ENCODE measurements at places on chromosomes 7 and 10.

DNA sequence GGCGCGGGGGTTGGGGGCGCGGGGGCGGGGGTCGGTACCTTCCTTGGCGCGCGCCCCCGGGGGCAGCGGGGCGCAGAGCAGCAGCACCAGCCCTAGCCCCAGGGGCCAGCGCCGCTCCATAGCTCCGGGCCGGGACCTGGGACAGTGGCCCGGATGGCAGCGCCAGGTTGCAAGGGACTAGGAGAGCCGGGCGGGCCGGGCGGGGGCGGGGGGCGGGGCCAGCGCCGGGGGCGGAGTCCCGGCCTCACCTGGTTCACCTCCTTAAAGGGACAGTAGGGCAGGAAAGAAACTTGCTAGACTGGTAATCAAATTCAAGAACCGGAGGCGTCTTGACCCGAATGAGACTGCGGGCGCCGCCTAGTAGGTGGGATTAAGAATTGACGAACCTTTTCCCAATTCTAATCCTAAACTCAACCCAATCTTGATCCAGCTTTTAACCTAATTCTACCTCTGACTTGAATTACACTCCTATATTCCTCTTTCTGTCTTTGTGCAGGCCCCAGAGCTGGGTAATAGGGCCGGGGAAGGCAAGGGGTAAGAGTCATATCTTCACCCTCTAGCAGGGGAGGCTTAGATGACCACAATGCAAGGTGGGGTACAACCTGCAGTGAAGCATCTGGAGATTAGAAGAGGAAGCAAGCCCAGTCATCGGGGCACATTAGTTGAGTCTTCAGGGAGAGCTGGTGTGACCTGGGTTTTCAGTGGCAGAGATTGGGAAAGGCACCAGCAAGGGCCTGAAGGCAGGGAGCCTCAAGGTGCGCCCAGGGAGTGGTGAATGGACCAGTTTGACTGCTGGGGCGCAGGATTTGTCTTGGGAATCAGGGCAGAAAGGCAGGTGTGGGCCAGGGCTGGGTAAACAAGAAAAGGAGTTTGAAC, at the start of gene EPHA1:
Gene EPHA1 (minus strand): TSS at position 171 of the 876 bp plus-strand sequence. CDS start 51 bp downstream, at position 120.
- DNase-seq: peak; percentile 62

GRCh38 chr7:80481196-80481884, 30.5 kb downstream of the GNAT3 start:
- DNase-seq: no peak

- DNase-seq: no peak
Measured at GRCh38 chr7:43868181-43868580, 1.1 kb downstream of the MRPS24 start.

DNA sequence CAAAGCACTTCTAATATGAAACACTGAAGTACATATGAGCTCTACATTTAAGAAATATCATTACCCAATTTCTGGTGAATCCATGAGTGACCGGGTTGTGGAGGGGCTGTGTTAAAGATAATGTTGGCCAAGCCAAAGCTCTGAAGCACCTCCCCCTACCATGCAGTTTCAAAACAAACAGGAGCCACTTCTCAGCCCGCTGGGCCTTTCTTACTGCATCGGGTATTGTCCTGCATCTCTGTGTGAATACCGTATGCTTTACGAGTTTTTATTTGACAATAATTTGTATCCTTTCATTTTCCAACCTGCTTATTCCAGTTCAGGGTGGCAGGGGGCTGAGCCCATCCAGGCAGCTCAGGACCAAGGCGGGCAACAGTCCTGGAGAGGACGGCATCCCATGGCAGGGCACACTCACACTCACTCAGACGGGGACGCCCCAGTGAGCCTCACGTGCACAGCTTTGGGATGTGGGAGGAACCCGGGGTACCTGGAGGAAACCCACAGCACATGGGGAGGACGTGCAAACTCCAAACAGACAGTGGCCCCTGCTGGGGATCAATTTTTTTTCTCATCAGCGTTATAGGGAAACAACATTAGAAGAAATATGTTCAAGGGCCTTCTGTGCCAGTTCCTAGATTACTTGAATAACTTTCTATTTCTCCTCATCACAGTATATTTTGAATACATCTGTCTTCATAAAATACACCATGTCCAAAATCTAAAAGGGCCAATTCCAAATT, 1.9 kb downstream of the RNF32 start:
- no peak for DNase-seq

DNA sequence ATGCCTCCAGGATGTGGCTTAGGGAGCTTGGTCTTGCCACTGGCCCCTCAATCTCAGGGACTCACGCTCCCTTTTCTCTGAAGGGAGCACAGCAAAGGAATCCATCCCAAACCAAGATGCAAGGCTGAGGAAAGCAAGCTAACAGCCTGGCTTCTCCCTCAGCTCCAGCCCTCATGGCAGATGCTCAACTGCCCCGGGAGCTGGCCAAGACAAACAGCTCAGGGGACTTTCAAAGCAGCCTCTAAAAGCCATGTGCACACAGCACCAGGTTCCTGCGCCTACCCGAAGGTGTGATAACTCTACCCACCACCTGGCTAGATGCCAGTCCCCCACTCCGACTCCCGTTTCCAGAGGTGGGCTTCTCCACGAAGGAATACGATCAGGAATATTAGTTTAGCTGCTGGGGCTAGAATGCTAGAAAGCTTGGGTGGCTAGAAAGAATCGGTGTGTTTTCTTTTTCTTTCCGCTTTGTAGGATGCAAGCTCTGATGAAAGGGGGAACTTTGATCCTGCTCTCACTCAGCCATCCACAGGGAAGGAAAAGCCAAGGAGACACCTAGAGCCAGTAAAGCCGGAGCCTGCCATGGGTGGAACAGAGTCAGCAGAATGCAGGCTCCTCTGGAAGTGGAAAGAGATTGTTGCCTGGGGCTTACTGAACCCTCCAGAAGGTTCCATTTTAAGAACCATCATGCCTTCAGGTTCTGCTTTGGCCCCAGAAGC, 89.0 kb upstream of the FGFR2 start:
- DNase-seq: no peak

DNA sequence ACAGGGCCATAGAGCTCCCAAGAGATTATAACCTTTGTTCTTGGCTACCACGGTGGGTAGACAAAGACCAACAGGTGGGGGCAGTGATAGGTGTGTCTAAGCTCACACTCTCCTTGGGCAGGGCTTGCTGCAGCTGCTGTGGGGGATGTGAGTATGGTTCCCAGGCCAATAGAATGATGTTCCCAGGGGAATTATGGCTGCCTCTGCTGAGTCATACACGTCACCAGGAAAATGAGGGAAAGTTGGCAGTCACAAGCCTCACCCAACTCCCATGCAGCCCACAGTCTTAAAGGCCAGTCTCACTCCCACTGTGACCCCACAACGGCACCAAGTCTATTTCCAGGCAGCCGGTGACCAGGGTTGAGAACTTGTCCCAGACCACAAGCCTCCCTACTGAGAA, 453.4 kb upstream of the PODXL start:
- no peak for DNase-seq

DNA sequence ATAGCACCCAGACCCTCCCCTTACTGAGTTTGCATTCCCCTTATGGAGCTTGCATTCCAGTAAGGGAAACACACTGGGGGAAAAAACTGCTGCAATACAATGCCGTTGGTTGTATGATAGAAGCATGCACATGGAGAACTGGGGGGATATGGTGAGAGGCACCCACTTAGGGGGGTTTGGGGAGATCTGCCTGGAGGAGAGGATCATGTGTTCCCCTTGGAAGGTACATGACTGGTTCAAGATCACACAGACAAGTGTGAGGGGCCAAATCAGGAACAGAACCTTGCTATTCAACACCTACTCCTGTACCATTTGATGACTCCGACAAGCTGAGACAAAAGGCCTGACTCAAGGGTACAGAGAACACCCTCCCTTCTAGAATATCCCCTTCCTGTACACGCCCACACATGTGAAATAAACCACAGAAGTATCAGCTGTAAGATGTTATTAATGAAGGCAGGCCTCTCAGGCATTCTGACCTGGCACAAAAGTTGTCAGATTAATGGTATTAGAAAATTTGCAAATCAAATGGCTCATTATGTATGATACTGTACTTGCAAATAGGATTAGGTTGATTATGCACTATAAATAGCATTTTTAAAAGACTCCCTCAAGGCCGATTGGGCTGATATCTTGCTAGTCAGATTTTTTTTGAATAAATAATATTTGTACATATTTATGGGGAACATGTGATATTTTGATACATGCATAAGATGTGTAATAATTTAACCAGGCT, 122.2 kb downstream of the NPY start:
- DNase-seq: no peak

- DNase-seq: no peak
Measured at GRCh38 chr10:36556468-36556867, 568.9 kb upstream of the ANKRD30A start.

GRCh38 chr10:113431398-113432160, 121.3 kb upstream of the HABP2 start:
- DNase-seq: no peak

DNA sequence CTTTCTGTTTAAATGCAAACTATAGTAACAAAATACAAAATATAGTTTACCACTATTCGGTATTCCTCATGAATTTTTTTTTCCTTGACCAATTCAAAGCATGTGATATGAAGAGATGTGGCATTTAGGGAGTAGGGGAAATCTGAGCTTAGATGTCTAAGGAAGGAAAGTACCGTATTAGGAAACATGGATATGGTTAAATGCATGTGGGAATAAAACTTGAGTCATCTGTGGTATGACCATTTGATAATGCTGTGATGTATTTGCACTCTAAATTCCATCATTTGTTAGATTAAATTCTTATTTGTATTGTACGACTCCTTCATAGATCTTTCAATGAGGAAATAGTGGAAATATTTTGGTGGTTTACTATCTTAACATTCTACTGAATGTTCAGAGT, 19.7 kb downstream of the AHR start:
- no peak for DNase-seq

DNA sequence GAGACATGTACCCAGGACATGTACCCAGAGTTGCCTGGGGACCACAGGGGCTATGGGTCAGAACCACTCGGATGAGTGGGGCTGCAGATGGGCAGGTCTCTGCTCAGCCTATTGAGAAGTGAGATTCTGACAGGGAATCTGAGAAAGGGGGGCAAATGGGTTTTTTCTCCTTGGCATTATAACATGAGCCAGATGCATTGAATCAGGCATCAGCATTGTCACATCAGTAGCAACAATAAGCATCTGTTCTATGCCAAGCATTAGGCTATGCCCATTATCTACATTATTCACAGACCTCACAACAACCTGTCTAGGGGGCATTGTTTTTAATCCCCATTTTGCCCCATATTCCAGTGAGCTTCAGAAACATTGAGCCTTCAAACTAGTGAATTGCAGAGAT, 108.2 kb downstream of the PLCE1 start:
- DNase-seq: no peak

DNA sequence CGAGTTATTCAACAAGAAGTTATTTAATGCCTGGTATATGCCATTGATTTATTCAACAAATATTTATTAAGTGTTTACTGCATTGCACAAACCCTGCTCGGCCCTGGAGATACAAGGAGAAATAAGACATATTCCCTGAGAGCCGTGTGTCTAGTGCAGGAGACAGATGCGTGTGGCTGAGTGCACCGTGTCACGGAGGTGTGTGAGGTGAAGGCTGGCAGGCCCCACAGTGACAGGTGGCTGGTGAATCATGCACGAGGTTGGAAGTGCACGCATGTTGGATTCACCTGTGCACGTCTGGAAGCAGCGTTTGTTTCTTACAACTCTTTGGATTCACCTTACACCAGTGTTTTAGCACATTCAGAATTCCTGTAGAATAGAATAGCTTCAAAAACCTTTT, 136.6 kb upstream of the SHH start:
- no peak for DNase-seq

GRCh38 chr10:182441-183201, 47.4 kb downstream of the ZMYND11 start:
- no peak for DNase-seq

- no peak for DNase-seq
Measured at GRCh38 chr10:2943932-2944614, 123.3 kb upstream of the PFKP start.

DNA sequence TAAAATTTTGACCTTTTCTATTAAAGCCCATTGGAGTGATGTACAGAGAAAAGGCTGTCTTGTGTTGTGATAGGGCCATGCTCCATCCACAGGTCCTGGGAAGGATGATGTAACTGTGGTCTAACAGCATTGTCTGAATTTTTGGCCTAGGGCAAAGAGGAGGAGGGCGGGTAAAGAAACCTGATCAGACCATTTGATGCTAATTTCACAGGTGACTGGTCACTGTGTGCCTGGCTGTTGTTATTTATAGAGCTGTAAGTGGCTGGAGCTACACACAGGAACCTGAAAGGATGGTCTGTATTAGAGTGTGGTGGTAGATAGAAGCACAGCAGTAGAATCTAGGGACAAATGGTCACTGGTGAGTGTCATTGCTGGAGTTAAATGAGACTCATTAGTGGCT, 182.1 kb downstream of the AUTS2 start:
- DNase-seq: no peak

DNA sequence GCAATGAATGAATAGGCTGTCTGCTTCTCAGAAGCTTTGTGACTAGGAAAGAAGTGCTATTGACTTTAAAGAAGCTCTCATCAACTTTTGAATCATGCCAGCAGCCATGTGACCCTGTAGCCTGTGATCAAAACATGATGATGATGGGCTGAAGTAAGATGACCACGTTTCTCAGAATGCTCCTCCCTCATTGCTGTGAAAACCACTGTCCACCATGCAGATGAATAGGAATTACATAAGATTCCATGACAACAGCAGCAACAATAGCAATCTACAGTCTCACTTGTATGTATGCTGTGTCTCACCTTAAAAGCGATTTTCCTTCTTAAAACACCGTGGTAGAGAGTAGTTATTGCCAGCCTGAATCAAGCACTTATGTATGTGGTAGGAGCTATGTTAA, 228.4 kb downstream of the TRIL start:
- DNase-seq: no peak

- no peak for DNase-seq
Measured at GRCh38 chr10:6386346-6386745, 183.6 kb downstream of the PFKFB3 start.

GRCh38 chr10:44466236-44466635, 81.3 kb upstream of the CXCL12 start:
- DNase-seq: no peak

- peak; percentile 21 for DNase-seq
Measured at GRCh38 chr10:63236113-63236935, 103.2 kb downstream of the NRBF2 start.

Data from central memory CD4-positive, alpha-beta T cell (primary cell).